ENCODE measurements at places on chromosomes 13 and 19.

DNA sequence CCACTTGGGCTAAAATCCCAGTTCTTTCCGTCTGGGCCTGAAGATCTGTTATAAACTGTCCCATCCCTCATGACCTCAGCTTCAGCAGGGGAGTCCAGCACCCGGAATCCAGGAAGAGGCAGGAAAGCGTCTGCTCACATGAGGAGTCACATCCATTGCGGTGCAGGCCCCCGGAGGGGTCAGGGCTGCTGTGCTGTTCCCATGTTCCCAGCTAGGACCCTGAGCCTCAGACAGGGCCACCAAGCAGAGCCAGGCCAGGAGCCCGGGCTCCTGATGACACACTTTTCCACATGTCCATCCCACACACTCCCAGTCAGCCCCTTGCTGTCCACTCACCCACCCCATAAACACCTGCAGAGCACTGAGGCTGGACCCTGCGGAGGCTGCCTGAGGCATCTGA, 45.3 kb upstream of the VSTM2B start:
- DNase-seq = no peak
- peaks cover 96% of the 10 kb centered on the region for H3K27me3 ChIP-seq
- H3K36me3 ChIP-seq = no peaks in the 10 kb centered on the region
- H3K4me1 ChIP-seq = no peaks in the 10 kb centered on the region

- no peak for DNase-seq
- H3K27ac ChIP-seq = no peak overlapping the region
- H3K36me3 ChIP-seq = no peaks in the 10 kb centered on the region
- H3K4me1 ChIP-seq = no peaks in the 10 kb centered on the region
These were observed 11.3 kb upstream of the MPHOSPH8 start for GRCh38 chr13:19622193-19622592.

- DNase-seq = peak; percentile 97
- H3K36me3 ChIP-seq = peaks cover 11% of the 10 kb centered on the region
- H3K27me3 ChIP-seq = no peaks in the 10 kb centered on the region
- peaks cover 33% of the 10 kb centered on the region for H3K4me1 ChIP-seq
These were observed 479 bp upstream of the CALM3 start for GRCh38 chr19:46600384-46601317.

GRCh38 chr13:24763596-24764275, at the start of gene RNF17:
Gene RNF17, plus strand, starts transcription at chr13:24764169. Its CDS starts 35 bp downstream, at chr13:24764204.
- no peak within 1 kb of the TSS for H3K27ac ChIP-seq
- no peak for DNase-seq
- no peak within 1 kb of the TSS for H3K4me3 ChIP-seq
- no peaks in the 10 kb centered on the region for H3K27me3 ChIP-seq
- no peaks in the 10 kb centered on the region for H3K4me1 ChIP-seq

- H3K4me3 ChIP-seq = no peak overlapping the region
- no peak for DNase-seq
- H3K27me3 ChIP-seq = peaks cover 19% of the 10 kb centered on the region
These were observed 41.7 kb downstream of the UNC13A start for GRCh38 chr19:17646441-17646840.

- no peak for DNase-seq
- no peak overlapping the region for H3K4me3 ChIP-seq
- H3K27ac ChIP-seq = no peak overlapping the region
- H3K27me3 ChIP-seq = peaks cover 44% of the 10 kb centered on the region
These were observed 10.8 kb downstream of the CEACAM18 start for GRCh38 chr19:51489113-51489512.

DNA sequence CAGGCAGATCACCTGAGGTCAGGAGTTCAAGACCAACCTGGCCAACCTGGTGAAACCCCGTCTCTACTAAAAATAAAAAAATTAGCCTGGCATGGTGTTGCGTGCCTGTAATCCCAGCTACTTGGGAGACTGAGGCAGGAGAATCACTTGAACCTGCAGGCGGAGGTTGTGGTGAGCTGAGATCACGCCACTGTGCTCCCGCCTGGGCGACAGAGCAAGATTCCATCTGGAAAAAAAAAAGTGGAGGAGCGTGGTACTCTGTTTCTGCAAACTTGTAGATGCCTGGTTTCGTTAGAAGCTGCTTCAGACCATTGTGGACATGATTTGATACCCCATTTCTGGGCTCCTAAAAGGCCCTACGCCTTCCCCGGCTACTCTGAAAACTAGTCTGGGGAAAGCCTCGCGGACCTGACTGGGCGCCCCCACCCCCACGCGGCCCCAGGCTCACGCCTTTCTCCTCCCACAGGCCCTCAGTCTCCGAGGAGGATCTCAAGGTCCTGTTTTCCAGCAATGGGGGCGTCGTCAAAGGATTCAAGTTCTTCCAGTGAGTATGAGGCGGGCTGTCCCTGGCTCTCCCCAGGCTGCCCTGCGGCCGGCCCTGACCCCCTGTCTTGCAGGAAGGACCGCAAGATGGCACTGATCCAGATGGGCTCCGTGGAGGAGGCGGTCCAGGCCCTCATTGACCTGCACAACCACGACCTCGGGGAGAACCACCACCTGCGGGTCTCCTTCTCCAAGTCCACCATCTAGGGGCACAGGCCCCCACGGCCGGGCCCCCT, 11.5 kb downstream of the PLPPR3 start:
- no peak for DNase-seq
- H3K27ac ChIP-seq = no peak overlapping the region
- peaks cover 7% of the 10 kb centered on the region for H3K4me1 ChIP-seq
- no peak overlapping the region for H3K4me3 ChIP-seq

- DNase-seq = no peak
- no peak overlapping the region for H3K27ac ChIP-seq
- no peak overlapping the region for H3K4me3 ChIP-seq
- peaks cover 14% of the 10 kb centered on the region for H3K27me3 ChIP-seq
- H3K36me3 ChIP-seq = no peaks in the 10 kb centered on the region
These were observed 198.4 kb downstream of the DLEU7 start for GRCh38 chr13:50645092-50645491.

DNA sequence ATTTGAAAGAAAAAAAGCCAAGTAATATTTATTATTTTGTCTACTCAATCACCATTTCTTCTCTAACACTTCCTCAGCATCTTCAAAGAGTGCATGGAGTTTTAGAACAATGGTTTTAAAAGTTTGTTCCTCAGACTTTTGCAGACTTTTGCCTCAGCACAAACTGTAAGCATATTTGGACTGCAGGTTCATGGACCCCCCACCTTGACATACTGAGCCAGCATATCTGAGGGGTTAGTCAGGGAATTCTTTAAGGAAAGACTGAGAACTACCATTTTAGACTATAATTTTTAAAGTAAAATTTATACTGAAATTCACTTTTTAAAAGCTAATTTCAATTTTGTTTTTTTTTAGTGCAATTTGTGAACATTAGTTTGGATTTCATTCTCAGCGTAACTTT, 1676.8 kb upstream of the PCDH20 start:
- no peak overlapping the region for H3K4me3 ChIP-seq
- no peaks in the 10 kb centered on the region for H3K27me3 ChIP-seq
- H3K36me3 ChIP-seq = no peaks in the 10 kb centered on the region
- no peaks in the 10 kb centered on the region for H3K4me1 ChIP-seq

DNA sequence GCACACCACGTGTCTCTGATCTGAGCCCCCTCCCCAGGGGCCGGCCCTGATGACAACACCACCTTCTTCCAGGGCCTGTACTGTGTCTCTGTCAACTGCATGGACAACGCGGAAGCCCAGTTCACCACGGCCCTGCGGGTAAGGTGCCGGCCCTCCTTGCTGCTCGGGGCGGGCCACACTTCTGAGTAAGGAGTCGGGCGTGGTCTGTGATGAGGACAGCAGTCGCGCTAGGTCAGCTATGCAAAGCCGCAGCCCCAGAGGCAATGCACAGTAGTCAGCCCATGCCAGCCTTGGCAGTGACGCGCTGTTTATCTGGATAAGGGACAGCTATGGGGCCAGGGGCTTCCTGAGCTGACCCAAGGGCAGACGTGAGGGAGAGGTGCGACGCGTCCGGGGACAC, 24.6 kb downstream of the MAU2 start:
- no peak overlapping the region for H3K27ac ChIP-seq
- H3K4me1 ChIP-seq = no peaks in the 10 kb centered on the region
- no peaks in the 10 kb centered on the region for H3K27me3 ChIP-seq
- H3K36me3 ChIP-seq = peaks cover 57% of the 10 kb centered on the region

- H3K4me1 ChIP-seq = no peaks in the 10 kb centered on the region
- peaks cover 13% of the 10 kb centered on the region for H3K36me3 ChIP-seq
- no peaks in the 10 kb centered on the region for H3K27me3 ChIP-seq
- DNase-seq = no peak
- peak overlapping the region; percentile 28 for H3K27ac ChIP-seq
These were observed 13.2 kb upstream of the UQCR11 start for GRCh38 chr19:1618157-1619093.

DNA sequence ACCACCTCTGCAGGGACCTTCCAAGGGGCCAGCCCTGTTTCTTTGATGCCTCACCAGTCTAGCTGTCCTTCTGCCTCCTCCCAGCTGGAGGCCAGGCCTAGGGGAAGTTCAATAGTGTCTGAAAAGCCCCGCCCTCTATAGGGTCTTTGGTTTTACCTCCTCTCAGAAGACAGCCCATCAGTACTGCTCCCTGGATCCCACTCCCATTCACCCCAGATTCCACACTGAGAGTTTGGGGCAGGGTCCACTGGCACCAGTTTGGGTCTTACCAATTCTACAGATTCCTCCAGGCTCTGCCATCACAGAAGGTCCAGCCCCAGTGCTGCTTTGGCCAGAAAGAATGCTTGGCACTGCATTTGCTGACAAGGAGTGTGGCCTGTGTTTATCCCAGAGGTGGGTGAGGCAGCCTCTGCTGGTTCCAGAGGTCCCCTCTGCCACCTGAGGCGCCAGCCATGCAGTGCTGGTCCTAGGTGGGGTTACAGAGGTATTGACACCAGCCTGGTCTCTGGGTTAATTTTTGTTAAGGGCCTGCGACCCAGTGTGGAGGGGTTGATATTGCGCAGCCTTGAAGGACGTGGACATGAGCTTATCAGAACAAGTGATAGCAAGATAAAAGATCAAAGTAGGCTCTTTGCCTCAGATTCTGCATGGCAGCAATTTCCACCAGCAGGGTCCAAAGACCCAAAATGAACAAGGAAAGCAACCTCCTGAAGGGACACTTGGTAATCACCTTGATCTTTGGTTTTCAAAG, 41.4 kb upstream of the IGSF23 start:
- peaks cover 20% of the 10 kb centered on the region for H3K27me3 ChIP-seq
- no peaks in the 10 kb centered on the region for H3K36me3 ChIP-seq

DNA sequence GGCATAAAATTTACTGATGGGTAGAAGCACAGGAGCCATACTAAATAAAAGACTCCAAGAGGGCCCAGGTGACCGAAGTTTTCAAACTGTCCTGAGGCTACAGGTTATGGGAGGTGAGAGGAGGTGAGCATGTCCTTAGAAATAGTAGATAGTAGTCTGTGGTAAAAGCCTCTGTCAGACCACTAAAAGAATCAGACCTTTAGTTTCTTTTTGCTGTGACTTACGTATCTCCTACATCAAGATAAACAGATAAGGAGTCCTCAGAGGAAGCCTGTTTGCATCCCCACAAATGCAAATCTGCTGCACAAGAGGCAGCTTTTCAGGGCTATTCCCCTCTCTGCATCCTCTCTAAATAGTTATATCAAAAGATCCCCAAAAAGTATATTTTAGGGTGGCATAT, 711.6 kb upstream of the SLITRK6 start:
- no peak overlapping the region for H3K4me3 ChIP-seq
- no peaks in the 10 kb centered on the region for H3K27me3 ChIP-seq
- no peak for DNase-seq
- H3K36me3 ChIP-seq = no peaks in the 10 kb centered on the region

DNA sequence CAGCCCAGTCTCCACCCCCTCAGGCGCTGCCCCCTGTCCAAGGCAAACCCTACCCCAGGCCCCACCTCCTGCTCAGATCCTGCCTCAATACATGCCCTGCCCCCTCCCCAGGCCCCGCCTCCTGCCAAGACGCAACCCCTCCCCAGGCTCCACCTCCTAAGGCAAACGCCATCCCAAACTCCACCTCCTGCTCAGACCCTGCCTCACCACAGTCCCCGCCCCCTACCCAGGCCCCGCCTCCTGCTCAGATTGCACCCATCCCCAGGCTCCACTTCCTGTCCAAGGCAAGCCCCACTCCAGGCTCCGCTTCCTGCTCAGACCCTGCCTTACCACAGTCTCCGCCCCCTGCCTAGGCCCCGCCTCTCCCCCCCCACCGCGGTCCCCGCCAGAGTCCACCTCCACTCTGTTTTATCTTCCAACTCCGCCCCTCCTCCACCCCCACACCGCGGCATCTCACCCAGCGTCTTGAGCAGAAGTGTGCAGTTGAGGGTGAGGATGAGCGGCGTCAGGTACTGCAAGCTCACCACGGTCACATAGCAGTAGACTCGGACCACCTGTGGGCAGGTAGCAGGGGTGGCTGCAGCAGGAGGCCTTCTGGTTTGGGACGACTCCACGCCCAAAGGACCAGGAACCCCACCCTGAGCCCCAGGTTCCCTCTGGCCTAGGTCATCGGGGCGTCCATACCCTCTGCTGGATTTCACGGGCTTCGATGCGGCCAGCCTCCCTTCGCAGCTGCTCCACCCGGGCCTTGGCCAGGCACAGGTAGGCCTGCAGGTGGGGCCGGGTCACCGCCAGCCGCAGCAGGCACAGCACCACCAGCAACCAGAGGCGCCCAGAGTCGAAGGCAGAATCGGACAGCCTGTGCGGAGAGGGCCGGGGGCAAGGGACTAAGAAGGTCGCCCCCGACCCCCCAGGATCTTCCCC, 17.7 kb downstream of the TMEM161A start:
- no peaks in the 10 kb centered on the region for H3K27me3 ChIP-seq
- peaks cover 6% of the 10 kb centered on the region for H3K36me3 ChIP-seq
- H3K4me3 ChIP-seq = no peak overlapping the region
- H3K4me1 ChIP-seq = no peaks in the 10 kb centered on the region
- H3K27ac ChIP-seq = no peak overlapping the region

- DNase-seq = no peak
- no peak overlapping the region for H3K27ac ChIP-seq
- H3K27me3 ChIP-seq = no peaks in the 10 kb centered on the region
- no peaks in the 10 kb centered on the region for H3K4me1 ChIP-seq
These were observed 686.4 kb downstream of the PCDH9 start for GRCh38 chr13:66543780-66544179.

DNA sequence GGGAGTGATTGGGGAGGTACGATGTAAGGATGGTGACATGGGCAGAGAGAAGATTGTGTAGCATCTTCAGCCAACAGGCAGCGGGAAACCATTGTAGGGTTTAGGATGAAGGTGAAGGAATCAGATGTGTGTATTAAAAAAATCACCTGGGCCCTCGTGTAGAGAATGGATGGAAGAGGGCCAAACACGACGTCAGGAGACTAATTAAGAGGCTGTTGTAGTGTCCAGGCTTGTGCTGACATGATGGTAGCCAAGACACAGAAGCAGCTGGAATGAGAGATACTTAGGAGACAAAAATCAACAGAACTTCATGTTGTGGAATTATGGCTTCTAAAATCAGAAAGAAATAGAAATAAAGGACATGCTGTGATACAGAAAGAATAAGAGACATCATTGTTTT, 41.2 kb upstream of the ARGLU1 start:
- no peaks in the 10 kb centered on the region for H3K36me3 ChIP-seq
- H3K27me3 ChIP-seq = peaks cover 36% of the 10 kb centered on the region
- no peak overlapping the region for H3K27ac ChIP-seq
- H3K4me3 ChIP-seq = no peak overlapping the region
- H3K4me1 ChIP-seq = no peaks in the 10 kb centered on the region
- no peak for DNase-seq

GRCh38 chr19:2181633-2181997, 17.9 kb downstream of the DOT1L start:
- no peak overlapping the region for H3K27ac ChIP-seq
- no peak overlapping the region for H3K4me3 ChIP-seq
- no peaks in the 10 kb centered on the region for H3K27me3 ChIP-seq
- peaks cover 24% of the 10 kb centered on the region for H3K4me1 ChIP-seq

All from effector memory CD8-positive, alpha-beta T cell (primary cell).